ENCODE measurements at places on chromosomes 4 and X. TPM values are rescaled to one million over a fixed set of nuclear protein-coding genes. Genes with fewer than 3 reads are reported as not detected.

- ATAC-seq = no peak
These were observed 125.3 kb upstream of the PACRGL start for GRCh38 chr4:20574986-20575385.

- no peak for ATAC-seq
These were observed 620.2 kb upstream of the INTU start for GRCh38 chr4:127012549-127012948.

DNA sequence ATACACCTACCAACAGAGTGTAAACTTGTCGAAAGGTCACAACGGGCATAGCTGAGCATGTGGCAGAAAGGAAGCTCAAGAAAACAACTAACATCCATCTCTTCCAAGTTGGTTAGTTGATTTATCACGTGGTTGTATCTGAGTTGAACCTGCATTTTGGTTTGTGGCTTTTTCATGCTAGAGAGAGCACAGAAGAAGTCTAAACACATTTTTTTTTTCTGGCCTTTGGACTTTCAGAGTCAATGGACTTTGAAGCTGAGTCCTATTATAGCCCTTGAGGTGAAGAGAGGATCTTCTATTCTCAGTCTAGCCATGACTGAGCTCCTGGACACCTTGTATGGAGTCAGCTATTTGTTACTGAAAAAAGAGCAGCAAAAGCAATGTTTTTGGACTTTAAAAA lies 150.6 kb upstream of the TRPC5 start:
- no peak for ATAC-seq

The SASH3 gene
- total RNA-seq = 3.4 TPM

The LEF1 gene
- 2.6 TPM for total RNA-seq

The HELQ gene
- total RNA-seq = 10.3 TPM

The GABRG1 gene
- not detected for total RNA-seq

The CHRDL1 gene
- 243 TPM for total RNA-seq

Measured in gastroesophageal sphincter (tissue), 4 donors.